Activated CD4-positive, alpha-beta T cell treated with anti-CD3 and anti-CD28 coated beads for 36 hours (primary cell): ENCODE measurements at places on chromosomes 12 and 14.
A peak's percentile ranks its signal among the peaks of the same experiment; 100 is the strongest.

DNA sequence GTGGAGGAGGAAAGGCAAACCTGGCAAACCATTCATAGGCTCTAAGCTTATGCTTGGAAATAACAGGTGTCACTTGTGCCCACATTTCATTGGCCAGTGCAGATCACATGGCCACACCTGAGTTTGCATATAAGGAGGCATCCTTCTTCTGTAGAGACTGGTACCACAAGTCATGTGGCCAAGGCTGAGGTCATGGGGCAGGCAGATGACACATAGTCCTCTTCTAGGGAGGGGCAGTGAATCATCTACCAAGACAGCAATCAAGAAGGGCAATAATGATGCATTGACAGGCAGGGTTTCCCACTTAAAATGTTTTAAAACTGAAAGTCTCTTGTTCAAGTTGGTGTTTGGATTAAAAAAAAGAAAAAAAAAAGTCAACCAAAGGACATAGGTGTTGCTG is 77.3 kb downstream of the DAAM1 start:
- peak; percentile 75 for DNase-seq

DNA sequence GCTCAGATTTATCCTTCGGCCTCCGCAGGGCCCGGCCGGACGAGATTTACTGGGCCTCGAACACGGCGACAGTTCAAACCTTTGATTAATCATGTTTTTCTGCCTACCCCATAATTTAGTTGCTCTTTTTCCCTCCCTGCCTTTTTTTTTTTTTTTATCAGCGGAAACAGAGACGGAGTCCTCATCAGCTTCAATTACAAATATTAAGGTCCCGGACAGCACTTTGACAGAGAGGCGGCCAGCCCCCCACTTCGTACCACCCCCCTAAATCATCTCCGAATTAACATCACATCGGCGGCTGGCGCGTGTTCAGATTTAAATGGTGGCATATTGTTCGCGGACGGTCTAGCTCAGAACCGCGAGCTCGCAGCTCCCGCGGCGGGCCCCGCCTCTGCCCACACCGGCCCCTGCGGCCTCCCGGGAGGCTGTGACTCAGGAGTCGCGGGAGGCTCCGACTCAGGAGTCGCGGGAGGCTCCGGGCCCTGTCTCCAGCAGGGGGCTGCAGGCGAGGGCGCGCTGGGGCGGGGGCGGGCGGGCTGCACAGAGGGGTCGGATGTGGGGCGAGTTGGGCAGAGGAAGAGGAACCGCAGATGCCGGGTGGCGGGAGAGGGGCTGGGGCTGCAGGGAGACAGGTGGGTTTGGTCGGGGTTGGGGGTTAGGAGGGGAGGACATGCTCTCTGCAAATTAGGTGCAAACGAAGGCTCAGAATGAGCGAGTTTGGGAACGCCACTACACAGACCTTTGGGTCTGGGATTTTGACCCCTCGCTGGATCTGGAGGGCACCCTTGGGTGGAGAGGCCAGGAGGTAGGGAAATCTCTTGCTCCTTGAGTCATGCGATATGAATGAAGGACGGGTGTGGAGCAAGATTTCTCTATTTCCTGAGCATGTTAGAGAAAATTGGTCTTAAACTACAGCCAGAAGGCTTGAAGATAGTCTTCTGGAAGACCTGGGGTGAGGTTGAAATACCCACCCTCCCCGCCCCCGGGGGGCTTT is 19.6 kb upstream of the ATP5MC2 start:
- DNase-seq = peak; percentile 67

DNA sequence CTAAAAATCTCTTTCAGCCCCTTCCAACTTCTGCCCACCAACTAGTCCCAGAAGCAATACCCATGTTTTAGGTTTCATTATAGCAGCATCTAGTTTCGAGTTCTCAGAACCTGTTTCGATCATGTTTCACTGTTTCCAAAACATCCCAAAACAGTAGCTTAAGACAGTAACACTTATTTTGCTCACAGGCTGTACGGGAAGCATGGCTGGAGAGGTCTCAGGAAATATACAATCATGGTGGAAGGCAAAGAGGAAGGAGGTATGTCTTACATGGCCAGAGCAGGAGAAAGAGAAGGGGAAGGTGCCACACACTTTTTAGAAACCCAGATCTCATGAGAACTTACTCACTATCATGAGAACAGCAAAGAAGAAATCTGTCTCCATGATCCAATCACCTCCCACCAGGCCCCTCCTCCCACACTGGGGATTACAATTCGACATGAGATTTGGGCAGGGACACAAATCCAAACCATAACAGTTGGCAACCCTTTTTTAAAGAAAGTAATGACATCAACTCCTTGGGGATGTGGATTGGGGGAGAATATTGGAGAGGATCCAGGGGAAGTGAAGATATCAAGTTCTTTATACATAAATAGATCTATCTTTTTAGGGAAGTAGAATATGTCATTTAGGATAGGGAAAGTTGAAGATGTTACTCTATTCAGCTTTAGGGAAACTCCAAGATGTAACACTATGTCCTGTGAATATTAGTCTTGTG is 269.9 kb upstream of the PLEKHG7 start:
- DNase-seq = no peak

GRCh38 chr14:82854901-82855300 is 1321.2 kb upstream of the SEL1L start:
- DNase-seq = no peak

GRCh38 chr14:67566908-67567307 is 33.2 kb downstream of the PIGH start:
- DNase-seq = no peak
